ENCODE measurements at places on chromosomes 12 and 14. TPM values are rescaled to one million over a fixed set of nuclear protein-coding genes. Genes with fewer than 3 reads are reported as not detected.

SIVA1 gene
- 219 TPM for total RNA-seq

AQP6 gene
- not detected for total RNA-seq

LRRC9 gene
- total RNA-seq = not detected

SLC24A4 gene
- 0.18 TPM for total RNA-seq

MOAP1 gene
- total RNA-seq = 19.5 TPM

HOXC6 gene
- 0.70 TPM for total RNA-seq

HCAR1 gene
- total RNA-seq = 0.15 TPM

COCH gene
- total RNA-seq = 1.8 TPM

PLEKHG7 gene
- not detected for total RNA-seq

- no peak for DNase-seq
Measured at GRCh38 chr12:119645535-119646059, 22.3 kb upstream of the PRKAB1 start.

PRIMA1 gene
- not detected for total RNA-seq

MAP1LC3B2 gene
- total RNA-seq = 0.82 TPM

- no peak for DNase-seq
Measured at GRCh38 chr12:129789921-129790320, 113.9 kb downstream of the TMEM132D start.

DNA sequence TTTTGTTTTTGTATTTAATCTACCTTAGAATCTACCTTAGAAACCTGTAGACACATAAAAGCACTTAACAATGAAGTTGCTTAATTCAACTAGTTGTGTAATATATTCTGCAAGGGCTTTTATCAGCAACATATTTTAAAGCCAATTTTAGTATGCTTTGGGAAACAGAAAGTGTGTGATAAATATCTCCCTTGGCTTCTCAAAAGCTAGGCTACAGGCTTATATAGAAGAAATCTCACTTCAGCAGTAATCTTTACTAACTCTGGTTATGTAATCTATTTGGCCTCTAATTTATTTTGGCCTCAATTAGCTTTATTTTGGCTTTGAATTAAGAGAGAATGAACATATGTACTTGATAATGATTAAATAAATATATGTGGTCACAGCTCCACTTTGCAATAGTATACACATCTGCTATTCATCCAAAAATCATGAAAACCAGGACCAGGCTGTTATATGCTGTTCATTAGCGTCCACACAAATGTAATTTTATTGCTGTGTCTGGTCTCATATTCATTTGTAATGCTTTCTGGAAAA, 37.2 kb downstream of the LRP6 start:
- DNase-seq = no peak

DNA sequence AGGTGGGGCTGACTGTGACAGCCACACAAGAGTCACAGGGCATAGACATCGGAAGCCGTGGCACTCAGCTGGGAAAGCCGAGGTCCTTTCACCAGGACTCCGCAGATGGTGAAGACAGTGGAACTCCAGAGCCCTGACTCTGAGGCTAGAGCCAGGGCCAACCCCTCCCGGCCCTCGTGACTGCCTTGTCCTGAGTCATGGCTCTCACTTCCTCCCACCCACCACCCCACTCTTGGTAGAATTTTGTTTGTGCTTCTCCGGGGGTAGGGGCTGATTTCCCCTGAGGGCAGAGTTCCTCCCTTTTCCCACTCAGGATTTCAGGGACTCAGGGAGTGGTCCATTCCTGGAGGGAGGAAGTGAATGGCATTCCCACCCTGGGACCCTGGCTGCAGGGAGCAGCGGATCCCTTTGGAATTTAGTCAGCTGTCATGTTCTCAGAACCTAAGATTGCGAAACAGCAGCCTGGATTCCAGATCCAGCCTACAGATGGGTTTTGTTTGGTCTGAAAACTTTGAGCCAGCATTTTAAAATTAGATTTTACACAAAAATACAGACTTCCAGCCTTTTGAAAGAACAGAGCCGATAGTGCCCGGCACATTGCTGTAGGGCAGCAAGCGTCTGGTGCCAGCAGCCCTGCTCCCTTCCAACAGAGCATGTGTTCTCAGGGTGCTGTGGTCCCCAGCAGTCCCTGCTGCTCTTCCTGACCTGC, 50.7 kb downstream of the TPCN1 start:
- no peak for DNase-seq

SERPINA10 gene
- not detected for total RNA-seq

LRFN5 gene
- 1.4 TPM for total RNA-seq

ADCY6 gene
- 48.5 TPM for total RNA-seq

DNA sequence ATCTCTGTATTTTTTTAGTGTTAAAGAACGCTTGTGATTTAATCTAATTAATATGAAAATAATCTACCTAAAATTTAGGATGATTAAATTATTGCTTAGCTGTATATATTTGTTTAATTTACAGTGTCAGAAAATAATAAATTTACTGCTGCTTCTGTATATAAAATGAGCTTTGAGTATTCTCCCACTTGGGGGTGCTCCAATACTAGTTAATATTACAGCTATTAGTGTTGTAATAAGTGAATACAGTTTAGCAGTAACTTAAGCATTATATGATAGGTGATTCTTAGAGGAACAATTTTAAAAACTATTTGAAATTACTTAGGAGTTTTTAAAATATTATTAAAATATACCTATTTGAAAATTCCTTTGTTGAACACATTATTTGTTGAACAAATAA, 62.2 kb downstream of the PAPOLA start:
- no peak for DNase-seq

GRCh38 chr14:69979882-69980281, 100.7 kb downstream of the SMOC1 start:
- no peak for DNase-seq

DNA sequence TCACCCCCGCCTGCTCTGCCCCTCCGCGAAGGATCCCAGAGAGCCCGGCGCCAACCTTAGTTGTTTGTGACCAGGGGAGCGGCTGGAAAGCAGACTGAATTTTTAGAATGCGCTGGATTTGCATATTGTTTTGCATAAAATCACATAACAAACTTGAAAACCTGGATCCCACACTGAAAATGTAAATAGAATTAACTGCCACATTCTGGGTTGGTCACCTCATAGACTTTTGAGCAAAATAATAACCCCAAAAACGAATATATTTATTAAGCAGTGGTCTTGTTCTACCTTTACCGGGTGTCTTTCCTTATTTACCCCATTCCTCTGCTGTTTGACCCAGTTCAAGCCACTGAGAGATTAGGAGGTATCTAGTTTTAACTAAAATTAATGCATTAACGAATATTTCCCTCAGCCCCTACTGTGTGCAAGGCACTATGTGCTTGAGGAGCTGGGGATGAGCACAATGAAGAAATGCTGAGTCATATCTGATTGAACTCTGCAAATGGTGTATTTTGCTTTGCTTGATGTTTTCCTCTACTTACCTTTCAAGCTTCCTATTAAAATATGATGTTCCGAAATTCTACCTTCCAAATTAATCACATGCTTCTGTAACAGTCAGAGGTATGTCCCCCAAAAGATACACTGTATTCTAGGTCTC, 438 bp upstream of the EGLN3 start:
- no peak for DNase-seq

KLC1 gene
- 253 TPM for total RNA-seq

DNA sequence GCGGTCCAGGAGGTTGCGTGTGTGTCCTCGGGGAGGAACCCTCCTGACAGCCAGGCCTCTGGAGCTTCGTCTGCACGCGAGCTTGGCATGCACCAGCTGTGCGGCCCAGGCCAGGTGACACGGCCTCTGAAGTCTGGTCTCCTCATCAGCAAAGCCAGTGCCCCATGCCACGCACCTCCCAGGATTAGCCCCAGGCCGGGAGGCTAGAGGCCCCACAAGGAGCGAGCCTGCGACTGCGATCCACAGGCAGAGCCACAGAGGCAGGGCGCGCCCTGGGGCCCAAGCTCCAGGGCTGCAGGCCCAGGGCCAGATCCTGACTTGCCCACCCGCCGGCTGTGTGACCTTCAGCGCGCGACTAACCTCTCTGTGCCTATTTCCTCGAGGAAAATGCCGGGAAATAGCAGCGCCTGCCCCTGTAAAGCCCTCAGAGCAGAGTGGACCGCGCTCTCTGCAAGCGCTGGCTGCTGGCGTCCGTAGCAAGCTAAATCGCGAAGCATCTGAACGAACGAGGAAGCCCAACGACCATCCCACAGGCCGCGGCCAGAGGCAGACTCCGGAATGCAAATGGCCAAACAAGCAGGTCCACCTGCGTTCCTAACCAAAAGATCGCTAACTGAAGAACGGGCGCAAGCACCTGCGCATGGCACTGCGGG, 492 bp upstream of the BTBD6 start:
- DNase-seq = no peak

DNA sequence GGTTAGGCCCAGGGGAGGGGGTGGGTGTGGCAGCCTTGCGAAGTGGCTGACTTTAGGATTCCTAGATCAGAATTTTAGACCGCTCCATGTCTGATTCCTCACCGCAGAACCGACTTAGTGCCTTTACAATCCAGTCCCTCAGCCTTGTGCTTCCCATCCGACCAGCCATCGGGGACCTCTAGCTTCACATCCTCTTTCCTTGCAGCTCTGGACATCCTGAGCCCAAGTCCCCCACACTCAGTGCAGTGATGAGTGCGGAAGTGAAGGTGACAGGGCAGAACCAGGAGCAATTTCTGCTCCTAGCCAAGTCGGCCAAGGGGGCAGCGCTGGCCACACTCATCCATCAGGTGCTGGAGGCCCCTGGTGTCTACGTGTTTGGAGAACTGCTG, 557 bp downstream of the COPS7A start:
- no peak for DNase-seq

DNA sequence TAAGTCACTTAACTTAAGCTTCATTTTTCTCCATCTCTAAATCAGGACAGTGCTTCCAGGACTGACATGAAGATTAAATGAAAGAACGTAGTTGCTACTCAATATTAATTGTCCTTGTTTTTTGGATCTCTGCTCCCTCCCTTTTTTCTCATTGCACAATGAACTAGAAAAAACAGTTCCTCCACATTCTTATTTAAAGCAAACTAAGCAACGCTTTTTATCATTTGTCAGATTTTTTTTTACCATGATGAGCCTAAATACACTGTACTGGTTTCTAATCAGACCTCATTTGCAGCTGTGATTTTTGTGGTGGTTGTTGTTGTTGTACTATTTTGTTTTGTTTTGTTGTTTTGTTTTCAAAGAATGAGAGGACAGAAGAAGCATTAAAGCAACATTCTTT, 23.2 kb upstream of the PARP11 start:
- DNase-seq = no peak

GRCh38 chr14:24670594-24670993, 36.6 kb upstream of the GZMB start:
- DNase-seq = no peak

DNA sequence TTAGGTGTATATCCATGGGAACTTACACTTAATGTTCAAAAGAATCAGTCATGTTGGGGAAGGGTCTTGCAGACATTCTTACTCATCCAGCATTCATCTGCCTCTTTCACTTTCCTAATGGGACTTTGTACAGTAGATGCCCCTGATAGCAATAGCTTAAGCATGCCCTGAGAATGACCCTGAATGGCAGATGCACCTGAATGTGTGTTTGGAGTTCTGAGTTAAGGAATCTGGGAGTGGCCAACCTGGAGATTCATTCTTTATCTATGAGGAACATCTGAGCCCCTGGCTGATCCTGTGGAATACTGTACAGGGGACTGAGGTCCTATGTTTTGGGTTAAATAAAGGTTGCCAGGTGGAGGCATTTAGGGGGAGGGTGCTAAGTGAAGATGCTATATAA, 71.3 kb upstream of the MANSC4 start:
- DNase-seq = no peak

SERPINA3 gene
- total RNA-seq = 0.10 TPM

DNA sequence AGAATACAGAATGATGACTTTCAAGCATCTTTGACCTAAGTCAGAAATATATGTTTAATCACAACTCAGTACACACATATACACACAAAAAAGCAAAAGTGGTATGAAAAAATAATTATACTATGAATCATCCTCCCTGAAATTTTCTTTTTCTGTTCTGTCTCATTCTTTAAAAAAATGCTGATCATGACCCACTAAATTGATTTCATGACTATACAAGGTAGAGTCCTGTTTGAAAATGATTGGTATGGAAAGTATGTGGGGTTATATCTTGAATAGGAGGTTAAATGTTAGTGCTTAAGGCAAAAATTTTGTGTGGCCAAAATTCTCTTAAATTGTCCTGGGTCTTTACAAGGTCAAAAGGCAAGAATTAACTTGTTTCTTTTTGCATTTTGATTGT, 80.4 kb downstream of the SUDS3 start:
- no peak for DNase-seq

DNA sequence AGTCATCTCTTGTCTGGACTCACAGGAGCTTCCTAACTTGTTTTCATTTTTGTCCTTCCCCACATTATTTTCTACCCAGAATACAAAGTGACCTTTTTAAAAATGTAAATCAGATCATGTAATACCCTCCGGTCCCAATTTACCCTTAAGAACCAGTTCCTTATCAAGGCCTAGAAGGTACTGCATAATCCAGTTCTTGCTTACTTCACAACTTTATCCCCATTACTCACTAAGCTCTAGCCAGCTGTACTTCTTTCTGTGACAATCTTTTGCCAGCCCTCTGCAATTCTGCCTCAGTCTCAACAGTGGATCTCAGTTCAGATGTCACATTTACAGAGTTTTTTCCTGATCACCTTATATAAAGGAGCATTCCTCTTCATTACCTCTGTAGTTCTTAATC, 11.6 kb downstream of the RAP1B start:
- no peak for DNase-seq

ETNK1 gene
- 23.7 TPM for total RNA-seq

DIO2 gene
- not detected for total RNA-seq

PSMB5 gene
- 244 TPM for total RNA-seq

SSPN gene
- total RNA-seq = 1.7 TPM

DNA sequence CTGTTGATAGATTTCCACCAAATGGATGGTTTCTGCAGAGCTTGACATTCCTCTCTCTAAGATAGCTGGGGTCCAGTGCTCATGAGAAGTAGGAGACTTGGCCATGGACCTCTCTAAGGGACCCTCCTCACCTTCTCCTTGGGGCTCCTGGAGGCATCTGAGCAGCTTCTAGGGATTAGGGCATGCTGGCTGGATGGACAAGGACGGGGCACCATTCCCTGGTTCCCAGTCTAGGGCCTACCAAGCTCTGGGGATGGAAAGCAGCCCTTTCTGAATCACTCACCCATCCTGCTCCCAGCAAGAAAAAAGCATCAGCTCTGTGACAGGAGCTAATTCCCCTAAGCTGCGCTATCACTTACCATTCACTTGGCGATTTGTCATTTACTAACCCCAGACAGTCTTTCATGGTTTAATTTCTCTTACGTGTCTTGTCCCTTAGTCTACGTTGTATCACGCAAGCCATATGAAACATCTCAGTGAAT, 39.5 kb downstream of the VWF start:
- DNase-seq = no peak

- no peak for DNase-seq
Measured at GRCh38 chr14:25308244-25308643, 258.3 kb upstream of the STXBP6 start.

Data from glomerular endothelial cell (primary cell).